ENCODE measurements at places on chromosomes 5 and 9. TPM values are rescaled to one million over a fixed set of nuclear protein-coding genes. Genes with fewer than 3 reads are reported as not detected.

The PDCD1LG2 gene
- total RNA-seq, result 0.34 TPM

The WDR38 gene
- total RNA-seq, result not detected

The FAM114A2 gene
- 10.6 TPM for total RNA-seq

The FOXD4L6 gene
- not detected for total RNA-seq

The ZCCHC9 gene
- total RNA-seq, result 27.6 TPM

The CCDC183 gene
- total RNA-seq, result 0.10 TPM
